ENCODE measurements at places on chromosomes 4 and X.
A peak's percentile ranks its signal among the peaks of the same experiment; 100 is the strongest.

DNA sequence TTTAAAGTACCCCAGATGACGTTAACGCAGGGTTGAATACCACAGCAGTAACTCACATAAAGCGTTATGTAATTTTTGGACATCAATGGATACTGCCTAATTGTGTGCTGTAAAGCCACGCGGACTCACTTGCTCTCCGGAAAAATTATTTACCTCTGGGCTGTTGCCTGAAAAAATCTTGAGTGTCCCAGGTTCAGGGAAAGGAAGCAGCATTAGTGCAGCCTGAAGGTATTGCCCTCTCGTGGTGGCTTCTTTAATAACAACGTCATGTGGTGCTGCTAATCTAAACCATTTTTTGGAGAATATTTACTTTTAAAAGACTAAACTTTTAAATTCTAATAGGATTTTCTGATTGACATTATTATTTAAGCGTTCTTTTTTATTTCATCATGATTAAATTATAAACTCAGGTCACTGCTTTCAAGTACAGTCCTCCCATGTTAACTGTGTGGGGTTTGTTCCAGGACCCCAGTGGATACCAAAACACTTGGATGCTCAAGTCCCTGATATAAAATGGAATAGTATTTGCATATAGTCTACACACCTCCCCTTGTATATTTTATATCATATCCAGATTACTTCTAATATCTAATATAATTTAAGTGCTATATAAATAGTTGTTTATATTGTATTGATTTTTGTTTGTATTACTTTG, 384.8 kb downstream of the FAM133A start:
- DNase-seq: no peak

GRCh38 chr4:52999626-53000025, 137.5 kb downstream of the RASL11B start:
- DNase-seq: no peak

DNA sequence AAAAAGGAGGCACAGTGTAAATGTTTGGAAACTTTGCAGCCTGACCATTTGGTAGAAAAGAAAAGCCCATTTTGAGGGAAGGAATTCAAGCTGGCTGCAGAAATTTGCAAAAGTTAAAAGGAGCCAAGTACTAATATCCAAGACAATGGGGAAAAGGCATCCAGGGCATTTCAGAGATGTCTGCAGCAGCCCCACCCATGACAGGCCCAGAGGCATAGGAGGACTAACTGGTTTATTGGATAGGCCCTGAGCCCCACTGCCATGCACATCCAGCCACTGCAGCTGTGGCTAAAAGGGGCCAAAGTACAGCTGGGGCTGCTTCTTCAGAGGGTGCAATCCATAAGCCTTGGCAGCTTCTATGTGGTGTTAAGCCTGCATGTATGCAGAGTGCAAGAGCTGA, 104.9 kb downstream of the HS3ST1 start:
- DNase-seq: no peak

DNA sequence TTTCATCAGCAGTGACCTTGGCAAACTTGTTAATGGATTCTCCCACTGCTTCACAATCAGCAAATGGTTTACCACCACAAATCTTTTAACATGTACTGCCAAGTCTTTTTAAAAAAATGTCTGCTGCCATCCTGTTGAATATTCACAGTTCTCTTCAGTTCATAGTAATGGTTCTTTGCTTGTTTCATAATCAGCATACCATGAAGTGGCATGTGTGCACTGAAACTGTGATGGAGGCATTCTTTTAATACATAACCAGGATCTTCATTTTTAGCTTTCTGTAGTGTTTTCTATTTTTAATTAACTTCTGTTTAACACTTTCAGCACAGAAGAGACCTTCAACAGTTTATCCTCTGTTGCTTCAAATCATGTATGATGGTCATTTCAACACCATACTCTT, 230.1 kb upstream of the ARSJ start:
- DNase-seq: no peak

DNA sequence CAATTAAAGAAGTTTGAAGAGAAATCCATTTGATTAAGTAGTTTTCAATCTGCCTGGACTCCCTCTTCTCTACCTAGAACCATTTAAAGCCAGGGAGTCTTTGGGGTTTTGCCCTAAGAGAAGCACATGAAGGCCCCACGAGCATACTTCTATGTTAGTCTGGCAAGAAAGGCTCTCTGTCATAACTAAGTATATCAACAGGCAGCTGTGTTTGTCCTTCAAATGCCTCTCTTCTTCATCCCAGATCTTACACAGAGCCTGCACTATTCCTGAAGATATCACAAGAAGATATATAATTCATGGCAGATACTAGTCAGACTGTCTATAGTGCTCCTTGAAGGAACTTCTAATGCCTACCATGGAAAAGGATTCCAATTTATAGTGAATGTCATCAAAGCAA, 206.2 kb downstream of the PRDM5 start:
- DNase-seq: no peak

- DNase-seq: no peak
Measured at GRCh38 chr4:2725380-2725779, 30.8 kb downstream of the TNIP2 start.

DNA sequence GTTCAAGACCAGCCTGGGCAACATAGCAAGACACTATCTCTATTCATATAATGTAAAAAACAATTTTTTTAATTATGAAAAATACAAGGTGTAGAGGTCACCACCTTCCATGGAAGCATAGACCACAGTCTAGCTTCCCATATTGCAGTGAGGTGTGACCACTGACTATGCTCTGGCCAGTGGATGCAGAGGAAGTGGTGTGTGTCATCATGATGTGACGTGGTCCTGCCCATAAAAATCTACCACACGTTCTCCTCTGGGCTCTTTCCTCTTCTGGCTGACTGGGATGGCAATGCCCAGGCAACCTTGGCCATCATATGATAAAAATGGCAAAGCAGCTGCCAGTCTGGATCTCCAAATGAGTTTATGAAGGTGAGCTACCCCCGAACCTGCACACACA, 65.7 kb downstream of the RBM47 start:
- no peak for DNase-seq

DNA sequence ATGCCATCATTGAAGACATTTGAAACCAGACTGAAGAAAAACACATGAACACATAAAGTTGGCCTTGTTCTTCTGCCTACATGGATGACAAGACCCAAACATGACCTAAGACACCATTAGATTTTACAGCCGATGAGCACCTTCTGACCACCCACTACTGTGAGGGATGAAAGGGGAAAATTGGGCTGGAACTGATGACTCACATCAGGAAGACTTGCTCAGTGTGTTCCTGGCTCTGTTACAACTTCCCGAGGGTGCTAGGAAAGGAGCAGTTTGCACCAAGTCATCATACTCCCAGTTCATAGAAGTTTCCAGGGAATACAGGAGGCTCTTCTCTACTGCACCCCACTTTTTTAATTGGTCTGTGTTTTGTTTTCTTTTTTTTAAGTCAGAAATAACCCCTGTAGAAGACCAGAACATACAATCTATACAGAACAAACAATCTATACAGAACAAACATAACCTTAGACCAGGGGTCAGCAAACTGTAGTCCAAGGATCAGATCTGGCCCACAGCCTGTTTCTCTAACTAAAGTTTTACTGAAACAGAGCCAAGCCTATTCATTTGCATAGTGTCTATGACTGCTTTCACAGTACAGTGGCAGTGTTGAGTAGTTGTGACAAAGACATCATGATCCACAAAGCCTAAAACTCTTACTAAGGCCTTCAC, 25.3 kb downstream of the BTC start:
- DNase-seq: no peak

- no peak for DNase-seq
Measured at GRCh38 chrX:13511944-13512330, 57.5 kb upstream of the EGFL6 start.

- DNase-seq: peak; percentile 53
Measured at GRCh38 chr4:125314676-125315575, at the start of gene FAT4. Gene FAT4, plus strand, starts transcription at chr4:125314955. Its CDS starts 1,457 bp downstream, at chr4:125316412.

- DNase-seq: no peak
Measured at GRCh38 chr4:71382900-71383560, 44.2 kb downstream of the SLC4A4 start.

DNA sequence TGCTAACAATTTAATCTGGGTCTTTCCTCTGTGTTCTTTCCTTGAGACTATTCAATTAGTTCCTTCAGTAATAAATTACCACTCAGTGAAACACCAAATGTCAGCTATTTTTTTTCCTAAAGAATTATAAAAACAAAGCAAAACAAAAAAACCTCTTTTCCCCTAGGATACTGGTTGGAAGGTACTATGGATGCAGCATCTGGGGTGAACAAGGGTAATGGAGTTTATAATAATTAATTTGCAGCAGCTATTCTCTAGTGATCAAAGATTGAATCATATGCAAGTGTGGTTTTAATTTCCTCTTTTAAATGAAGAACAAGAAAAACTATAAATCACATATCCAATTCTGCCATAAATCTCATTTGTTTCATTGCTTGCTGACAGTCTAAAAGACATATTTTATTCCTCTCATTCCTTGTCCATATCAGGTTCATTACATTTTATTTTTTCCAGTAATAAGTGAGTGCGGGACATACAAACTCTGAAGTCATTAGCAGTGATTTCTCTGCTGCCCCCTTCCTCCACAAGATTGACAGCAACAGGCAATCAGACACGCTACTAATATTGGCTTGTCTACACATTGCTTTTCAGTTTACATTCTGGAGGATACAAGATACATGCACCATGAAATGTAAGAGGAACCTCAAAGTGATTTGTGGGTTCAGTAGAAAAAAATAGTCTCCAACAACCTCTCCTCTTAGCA, 1093.4 kb upstream of the SLIT2 start:
- no peak for DNase-seq

- no peak for DNase-seq
Measured at GRCh38 chr4:112564706-112565270, 48.8 kb upstream of the NEUROG2 start.

DNA sequence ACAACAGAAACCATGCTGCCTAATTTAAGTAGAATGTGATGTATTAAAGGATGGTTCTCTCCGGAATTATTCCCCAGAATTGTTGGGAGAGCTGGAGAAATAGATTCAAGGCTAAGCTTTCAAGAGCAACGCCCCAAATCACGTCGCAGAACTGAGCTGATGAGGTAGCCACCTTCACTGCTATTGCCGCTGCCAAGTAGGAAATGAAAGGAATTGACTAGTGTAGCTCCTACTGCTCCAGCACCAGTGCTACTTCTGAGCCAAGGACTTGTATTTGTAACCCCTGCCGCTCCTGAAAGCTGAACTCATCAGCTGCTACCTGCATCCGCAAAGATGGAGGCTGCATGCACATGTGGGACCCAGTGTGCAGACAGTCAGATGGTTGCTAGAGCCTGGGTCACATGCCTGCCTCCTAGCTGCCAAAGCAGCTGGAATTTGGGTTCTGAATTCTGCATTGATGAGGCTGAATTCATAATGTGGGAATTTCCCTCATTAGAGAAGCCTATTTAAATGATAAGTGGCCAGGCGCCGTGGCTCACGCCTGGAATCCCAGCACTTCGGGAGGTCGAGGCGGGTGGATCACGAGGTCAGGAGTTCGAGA, 173.9 kb downstream of the PDGFRA start:
- DNase-seq: no peak

- peak; percentile 4 for DNase-seq
Measured at GRCh38 chrX:119726900-119727555, 31.4 kb upstream of the SOWAHD start.

- DNase-seq: no peak
Measured at GRCh38 chr4:117968606-117969005, 65.7 kb upstream of the NDST3 start.

GRCh38 chrX:11351375-11352295, 58.4 kb downstream of the AMELX start:
- DNase-seq: no peak

DNA sequence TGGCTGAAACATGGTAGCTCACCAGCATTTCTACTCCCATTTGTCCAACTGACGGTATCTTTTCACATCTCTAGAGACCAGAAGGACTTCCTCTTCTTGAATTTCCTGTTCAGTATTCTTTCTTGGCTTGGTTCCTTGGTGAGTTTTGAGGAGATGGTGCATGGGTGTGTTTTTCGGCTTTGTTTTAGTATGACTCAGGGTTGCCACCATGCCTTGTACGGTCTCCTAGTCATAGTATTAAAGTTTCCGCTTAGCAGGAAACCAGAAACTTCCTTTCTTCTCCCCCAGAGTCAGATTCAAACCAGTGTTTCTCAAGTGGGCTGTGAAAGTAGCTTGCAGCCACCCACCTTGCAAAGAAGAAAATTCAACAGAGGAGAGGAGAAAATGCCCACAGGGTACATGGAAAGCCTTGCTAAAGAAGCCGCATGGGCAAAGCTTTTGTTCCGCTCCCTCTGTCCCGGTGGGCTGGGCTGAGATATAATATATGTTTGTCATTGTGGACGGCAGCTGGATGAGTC, 5.7 kb downstream of the CD99 start:
- peak; percentile 64 for DNase-seq

- no peak for DNase-seq
Measured at GRCh38 chr4:173418639-173419038, 19.7 kb upstream of the SCRG1 start.

- no peak for DNase-seq
Measured at GRCh38 chr4:21469438-21470300, 478.9 kb downstream of the KCNIP4 start.

DNA sequence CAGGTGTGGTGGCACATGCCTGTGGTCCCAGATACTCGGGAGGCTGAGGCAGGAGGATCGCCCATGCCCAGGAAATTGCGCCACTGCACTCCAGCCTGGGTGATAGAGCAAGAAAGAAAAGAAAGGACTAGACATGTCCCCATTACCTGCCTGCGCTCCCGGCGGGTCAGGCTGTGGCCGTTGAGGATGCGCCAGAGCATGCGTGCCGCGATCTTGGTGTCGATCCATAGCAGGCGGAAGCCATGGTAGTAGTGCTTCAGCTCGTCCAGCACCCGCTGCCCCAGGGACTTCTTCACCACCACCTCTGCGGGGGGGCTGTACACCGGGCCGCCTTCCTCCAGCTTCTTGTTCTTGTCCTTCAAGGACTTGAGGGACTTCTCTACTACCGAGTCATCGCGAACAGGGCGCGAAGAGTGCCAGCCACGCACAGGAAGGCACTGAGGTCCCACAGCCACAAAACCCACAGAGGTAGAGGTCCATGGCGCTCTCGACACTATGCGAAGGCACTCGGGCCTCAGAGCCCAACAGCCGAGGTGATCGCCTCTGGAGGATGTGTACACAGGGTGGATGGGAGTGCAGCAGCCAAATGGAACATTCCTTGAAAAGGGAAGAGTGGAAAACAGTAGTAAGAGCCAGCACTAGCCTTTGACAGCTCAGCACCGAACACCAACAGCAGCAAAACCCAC, 14.6 kb downstream of the LETM1 start:
- DNase-seq: no peak

- no peak for DNase-seq
Measured at GRCh38 chrX:40018041-40018440, 79.7 kb downstream of the BCOR start.

- no peak for DNase-seq
Measured at GRCh38 chr4:159016593-159017024, 86.3 kb upstream of the RAPGEF2 start.

- no peak for DNase-seq
Measured at GRCh38 chrX:153913701-153914100, 9.2 kb downstream of the AVPR2 start.

Measured in activated CD4-positive, alpha-beta T cell treated with anti-CD3 and anti-CD28 coated beads for 48 hours (primary cell).